ENCODE measurements at places on chromosomes 3 and 15.

DNA sequence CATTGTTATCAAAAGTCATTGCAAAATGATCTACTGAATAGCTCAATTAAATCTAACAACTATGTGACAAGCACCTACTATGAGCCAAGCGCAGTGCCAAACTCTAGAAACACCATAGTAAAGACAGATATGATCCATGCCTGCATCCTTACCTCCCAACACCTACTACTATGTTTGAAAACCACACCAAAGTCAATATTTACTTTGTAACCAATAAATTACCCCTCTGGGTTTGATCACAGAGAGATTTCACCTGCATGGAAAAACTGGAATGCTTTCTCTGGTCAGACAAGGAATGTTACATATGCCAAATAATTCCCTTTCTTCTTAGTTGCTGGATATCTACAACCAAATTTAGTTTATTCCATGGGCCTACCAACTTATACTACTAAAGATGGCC lies 422.2 kb downstream of the FHIT start:
- no peak for DNase-seq

DNA sequence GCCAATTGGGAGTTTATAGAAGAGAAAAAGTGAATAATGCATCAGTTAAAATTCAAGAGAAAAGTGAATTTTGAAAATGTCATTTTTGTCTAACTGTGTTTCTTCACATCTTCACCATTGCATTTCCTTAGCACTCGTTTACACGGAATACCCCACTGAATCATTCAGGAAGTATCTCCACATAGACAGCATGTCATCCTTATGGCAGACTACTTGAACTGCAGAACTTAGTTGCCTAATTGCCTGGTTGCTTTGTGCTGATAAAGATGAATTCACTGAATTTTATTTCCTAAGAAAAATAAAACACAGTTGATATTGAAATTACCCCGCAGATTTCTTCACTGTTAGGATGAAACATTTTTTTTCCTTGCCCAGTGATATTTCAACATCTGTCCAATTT lies 627.1 kb downstream of the ROBO1 start:
- no peak for DNase-seq

- DNase-seq = no peak
Measured at GRCh38 chr15:80228959-80229610, 22.9 kb downstream of the CTXND1 start.

- DNase-seq = no peak
Measured at GRCh38 chr3:43024181-43024885, 45.2 kb downstream of the GASK1A start.

GRCh38 chr3:101828691-101829436 lies 20.4 kb upstream of the NFKBIZ start:
- peak; percentile 22 for DNase-seq

- no peak for DNase-seq
Measured at GRCh38 chr3:194301730-194302129, 49.4 kb downstream of the CPN2 start.

DNA sequence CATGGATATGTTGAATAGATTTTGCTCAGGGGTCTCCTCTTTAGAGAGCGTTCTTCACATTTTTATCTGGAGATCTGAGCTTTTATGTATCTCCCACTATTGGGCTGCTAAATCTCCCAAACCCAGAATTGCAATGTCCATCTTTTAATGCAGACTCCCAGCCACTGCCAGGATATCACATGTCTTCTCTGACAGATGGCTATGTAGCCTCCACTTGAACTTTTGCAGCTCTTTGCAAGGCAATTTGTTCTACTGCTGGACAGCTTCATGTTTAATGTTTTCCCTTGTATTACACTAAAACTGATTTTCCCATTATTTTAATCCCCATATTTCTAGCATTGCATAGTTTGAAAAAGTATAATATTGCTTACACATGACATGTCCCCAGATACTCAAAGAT lies 177.2 kb downstream of the LPP start:
- DNase-seq = no peak

GRCh38 chr3:152219216-152219615 lies 49.5 kb upstream of the MBNL1 start:
- no peak for DNase-seq

GRCh38 chr15:29864501-29864900 lies 42.2 kb upstream of the TJP1 start:
- DNase-seq = no peak

DNA sequence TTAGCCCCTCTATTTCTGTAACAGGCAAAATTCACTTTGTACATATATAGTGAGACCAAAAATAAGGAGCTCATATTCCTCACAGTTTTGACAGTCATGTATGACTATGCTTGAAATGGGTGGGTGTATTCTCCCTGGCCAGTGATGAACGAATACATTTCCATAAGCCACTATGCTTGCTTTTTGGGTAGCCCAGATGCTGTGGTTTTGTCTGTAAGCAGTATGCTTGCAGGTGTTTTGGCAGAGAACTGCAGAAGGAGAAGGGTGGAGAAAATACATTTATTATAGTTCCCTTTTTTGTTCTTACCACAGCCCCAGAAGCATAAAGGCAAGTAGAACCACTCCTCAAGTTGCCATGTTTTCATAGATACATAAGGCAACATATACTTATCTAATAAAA lies 131.2 kb downstream of the RBMS3 start:
- DNase-seq = no peak

GRCh38 chr3:12764171-12764776 lies 5.2 kb upstream of the TMEM40 start:
- DNase-seq = no peak

- no peak for DNase-seq
Measured at GRCh38 chr3:47406762-47407149, 25.9 kb downstream of the PTPN23 start.

DNA sequence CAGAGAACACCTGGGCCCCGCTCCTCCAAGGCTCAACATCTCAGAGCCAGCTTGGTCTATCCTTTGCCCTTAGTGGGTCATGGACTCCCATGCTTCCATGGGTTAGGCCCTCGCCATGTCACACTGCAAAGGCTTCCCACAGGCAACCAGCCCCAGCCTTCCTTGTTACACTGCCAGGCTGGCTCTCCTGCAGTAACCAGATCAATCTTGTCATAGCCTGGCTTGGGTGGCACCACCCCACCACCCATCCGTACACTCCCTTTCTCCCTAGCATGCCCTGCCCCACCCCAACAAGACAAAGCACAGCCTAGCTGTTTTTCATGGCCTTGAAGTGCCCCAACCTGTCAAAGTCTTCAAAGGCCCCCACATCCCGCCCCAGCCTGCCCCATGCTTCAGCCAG lies 30.5 kb downstream of the CA12 start:
- DNase-seq = no peak

DNA sequence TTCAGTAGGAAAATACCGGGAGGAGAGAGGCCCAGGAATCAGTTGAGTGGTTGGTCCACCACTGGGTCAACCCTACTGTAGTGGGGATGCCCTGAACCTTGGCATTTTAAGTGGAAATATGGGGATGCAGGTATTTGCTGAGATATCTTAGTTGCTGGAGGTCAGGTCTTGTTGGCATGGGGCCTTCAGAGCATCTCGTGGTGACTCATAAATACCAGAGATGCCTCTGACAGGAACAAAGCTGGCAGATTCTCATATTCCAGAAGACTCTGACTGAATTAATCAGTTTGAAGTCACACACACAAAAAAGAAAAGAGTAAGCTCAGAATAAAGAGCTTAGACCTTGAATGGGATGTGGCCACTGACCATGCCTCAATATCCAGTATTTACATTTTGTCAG lies 91.6 kb downstream of the CACNA2D3 start:
- no peak for DNase-seq

All from activated CD8-positive, alpha-beta memory T cell treated with anti-CD3 and anti-CD28 coated beads for 4 hours (primary cell).